ENCODE measurements at places on chromosomes 2 and 18.

GRCh38 chr2:163173591-163173990, 335.0 kb upstream of the KCNH7 start:
- H3K27me3 ChIP-seq: no peaks in the 10 kb centered on the region
- H3K36me3 ChIP-seq: no peaks in the 10 kb centered on the region
- no peak overlapping the region for H3K4me3 ChIP-seq
- H3K27ac ChIP-seq: no peak overlapping the region
- H3K4me1 ChIP-seq: no peaks in the 10 kb centered on the region
- ATAC-seq: no peak

GRCh38 chr2:143177096-143177786, 48.0 kb downstream of the ARHGAP15 start:
- no peaks in the 10 kb centered on the region for H3K36me3 ChIP-seq
- H3K4me3 ChIP-seq: no peak overlapping the region
- H3K4me1 ChIP-seq: no peaks in the 10 kb centered on the region
- H3K27ac ChIP-seq: no peak overlapping the region

GRCh38 chr18:61173554-61173953, 159.7 kb upstream of the CDH20 start:
- no peak overlapping the region for H3K27ac ChIP-seq
- no peaks in the 10 kb centered on the region for H3K27me3 ChIP-seq
- H3K4me3 ChIP-seq: no peak overlapping the region
- H3K36me3 ChIP-seq: no peaks in the 10 kb centered on the region
- H3K4me1 ChIP-seq: no peaks in the 10 kb centered on the region

- no peak for ATAC-seq
- no peaks in the 10 kb centered on the region for H3K4me1 ChIP-seq
- H3K27me3 ChIP-seq: no peaks in the 10 kb centered on the region
- no peak overlapping the region for H3K4me3 ChIP-seq
Measured at GRCh38 chr2:13611939-13612338, 895.2 kb downstream of the TRIB2 start.

DNA sequence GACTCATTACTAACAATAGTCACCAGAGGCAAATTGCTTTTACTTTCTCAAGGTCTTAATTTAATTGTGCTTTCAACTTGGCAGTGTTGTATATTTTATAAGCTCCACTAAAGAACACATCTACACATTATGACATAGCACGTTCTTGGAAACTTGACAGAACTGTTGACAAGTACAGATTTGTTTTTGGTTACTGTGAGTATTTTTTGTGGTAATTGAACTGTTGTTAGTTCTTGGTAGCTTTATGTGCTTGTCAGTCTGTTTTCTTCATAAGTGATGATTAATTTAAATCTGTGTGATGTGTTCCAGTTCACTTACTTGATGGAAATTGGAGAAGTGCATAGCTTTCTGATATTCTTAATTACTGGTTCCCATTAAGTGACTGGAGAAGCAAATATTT, 63.9 kb downstream of the COMMD1 start:
- H3K36me3 ChIP-seq: no peaks in the 10 kb centered on the region
- no peak overlapping the region for H3K4me3 ChIP-seq
- peak; percentile 46 for ATAC-seq
- no peaks in the 10 kb centered on the region for H3K27me3 ChIP-seq

DNA sequence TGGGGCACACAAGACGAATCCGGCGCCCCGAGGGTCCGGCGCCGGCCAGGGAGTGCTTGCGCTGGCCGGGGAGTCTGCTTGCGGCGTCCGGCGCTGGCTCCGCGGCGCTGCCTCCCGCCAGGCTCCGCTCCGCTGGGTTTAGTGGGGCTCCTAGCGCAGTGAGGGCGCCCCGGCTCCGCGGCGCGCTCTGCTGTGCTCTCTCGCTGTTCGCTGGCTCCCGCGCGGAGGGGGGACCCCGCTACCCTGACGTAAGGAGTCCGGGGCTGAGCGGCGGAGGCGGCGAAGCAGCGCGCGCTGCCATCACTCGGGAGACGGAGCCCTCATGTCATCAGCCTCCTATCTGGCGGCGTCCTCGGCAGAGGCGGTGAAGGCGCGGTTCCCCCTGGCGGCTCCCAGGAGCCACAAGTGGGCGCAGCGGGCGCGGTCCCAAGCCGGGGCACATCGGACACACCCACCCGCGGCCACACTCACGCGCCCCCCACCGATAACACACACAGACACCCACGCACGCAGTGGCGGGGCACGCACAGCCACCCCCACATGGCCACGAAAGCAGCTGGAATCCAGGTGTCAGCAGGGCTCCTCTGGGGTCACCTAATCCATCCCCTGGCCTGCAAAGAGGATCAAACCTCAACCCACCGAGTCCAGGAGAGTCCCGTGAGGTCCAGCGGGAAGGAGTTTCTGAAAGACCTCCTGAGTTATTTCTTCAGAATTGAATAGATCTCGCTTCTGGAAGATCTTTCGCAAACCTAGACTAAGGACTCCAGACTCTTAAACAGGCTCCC, at the start of gene C1QL2:
Gene C1QL2, minus strand, starts transcription at position 189 of the 785 bp plus-strand sequence. CDS start 482 bp downstream, outside the sequence.
- no peaks in the 10 kb centered on the region for H3K36me3 ChIP-seq
- H3K27ac ChIP-seq: no peak within 1 kb of the TSS
- ATAC-seq: no peak
- peaks cover 97% of the 10 kb centered on the region for H3K27me3 ChIP-seq
- peaks cover 30% of the 10 kb centered on the region for H3K4me1 ChIP-seq
- H3K4me3 ChIP-seq: no peak within 1 kb of the TSS
